NCI-H1694 treated with DMSO at 0.1 percent for 48 hours (cell line): ENCODE measurements at places on chromosomes 2 and 18.

DNA sequence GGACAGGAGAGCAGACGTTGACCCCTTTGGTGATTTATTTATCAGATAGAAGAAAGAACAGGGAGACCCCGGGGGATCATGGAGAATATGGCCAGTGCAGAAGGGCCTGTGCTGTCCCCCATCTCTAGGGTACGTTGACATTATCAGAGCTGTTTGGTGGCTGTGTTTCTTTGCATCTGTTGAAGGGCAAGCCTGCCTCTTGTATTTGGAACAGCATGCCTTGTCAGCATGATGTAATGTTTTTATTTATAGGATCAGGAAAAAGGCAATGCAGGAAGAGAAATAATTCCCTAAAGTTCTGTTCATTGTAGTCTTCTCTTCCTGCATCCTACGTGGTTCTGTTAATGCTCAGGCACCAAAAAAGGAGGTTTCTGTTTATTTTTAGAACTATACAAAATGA, 49.8 kb upstream of the CABYR start:
- DNase-seq, result peak; percentile 3

DNA sequence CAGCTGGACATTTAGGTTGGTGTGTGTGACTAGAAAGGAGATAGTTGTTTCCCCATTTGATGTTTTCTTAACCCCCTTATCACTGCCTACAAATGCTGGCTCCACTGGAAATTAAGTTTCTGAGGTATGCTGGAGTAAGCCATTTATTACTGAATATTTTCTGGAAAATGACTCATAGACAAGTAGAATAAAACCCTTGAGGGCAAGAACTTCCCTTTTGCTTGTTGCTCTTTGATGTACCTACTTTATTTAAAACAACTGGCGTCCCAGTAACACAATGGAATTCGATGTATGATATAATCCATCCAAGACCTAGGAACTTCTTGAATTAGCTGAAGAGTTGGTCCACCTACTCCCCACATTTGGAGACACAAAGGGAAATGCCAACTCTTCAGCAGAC, 33.3 kb upstream of the SESTD1 start:
- DNase-seq, result no peak

- DNase-seq, result peak; percentile 32
Measured at GRCh38 chr2:6148882-6149281, 456.7 kb downstream of the SOX11 start.

GRCh38 chr2:113173542-113174375, at the start of gene PSD4:
Gene PSD4 (plus strand): TSS chr2:113173971. CDS start chr2:113182457, 8,486 bp downstream.
- DNase-seq, result no peak

DNA sequence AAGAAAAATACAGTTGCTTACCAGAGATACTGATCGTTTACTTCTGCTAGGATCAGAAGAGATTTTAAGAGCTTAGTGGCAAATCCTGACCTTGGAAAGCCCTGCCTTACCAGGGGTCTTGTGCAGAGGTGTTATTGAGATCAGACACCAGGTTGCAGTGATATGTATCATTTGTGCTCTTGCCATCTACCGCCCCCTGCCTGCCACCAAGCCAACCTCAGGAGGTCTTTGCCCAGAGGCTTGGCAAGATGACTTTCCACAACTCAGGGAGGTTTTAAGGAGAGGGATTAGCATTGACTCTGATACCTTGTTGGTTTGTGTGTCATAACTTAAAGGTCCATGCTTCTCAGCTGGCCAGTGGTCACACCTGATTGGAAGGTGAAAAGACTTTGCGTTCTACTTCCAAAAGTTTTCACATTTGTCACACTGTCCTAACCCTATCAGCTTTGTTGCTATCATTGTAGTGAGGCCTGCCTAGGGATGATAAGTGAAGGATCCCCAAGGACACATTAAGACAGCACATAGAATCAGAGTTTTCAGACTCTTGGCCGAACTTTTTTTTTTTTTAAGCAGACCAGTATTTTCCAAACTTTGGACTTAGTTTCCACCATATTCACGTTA, 46.2 kb upstream of the MGAT5 start:
- peak; percentile 44 for DNase-seq

DNA sequence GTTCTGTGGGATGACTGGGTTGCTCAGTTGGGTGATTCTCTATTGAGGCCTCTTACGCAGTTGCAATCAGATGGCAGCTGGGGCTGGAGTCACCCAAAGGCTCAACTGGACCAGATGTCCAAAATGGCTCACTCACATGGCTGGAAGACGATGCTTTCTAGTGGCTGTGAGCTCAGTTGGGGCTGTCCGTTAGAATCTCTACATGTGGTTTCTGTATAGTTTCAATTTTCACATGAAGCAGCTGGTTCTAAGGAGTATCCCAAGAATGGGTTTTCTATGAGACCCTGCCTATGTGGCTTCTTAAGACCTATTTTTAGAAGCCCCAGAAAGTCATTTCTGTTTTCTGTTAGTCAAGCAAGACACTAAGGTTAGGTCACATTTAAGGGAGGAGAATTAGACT, 4.4 kb downstream of the XRCC5 start:
- no peak for DNase-seq
